ENCODE measurements at places on chromosomes 2 and 18.

DNA sequence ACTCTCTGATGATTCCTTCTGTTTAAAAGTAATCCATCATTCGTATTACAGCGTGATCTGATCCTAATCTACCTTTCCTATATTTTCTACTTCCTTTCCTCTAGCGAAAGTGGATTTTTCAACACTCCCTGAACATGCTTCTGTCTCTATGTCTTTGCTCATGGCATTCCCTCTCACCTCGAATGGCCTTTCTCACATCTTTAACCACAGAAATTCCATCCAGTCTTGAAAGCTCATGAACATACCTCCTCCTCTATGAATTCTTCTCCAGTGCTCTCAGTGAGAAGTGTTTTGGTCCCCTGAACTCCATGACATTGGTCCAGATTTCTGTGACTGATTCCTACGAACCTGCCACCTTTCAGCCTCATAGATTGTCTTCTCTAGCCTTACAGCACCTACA is 323.2 kb downstream of the RAD51AP2 start:
- DNase-seq, result no peak

DNA sequence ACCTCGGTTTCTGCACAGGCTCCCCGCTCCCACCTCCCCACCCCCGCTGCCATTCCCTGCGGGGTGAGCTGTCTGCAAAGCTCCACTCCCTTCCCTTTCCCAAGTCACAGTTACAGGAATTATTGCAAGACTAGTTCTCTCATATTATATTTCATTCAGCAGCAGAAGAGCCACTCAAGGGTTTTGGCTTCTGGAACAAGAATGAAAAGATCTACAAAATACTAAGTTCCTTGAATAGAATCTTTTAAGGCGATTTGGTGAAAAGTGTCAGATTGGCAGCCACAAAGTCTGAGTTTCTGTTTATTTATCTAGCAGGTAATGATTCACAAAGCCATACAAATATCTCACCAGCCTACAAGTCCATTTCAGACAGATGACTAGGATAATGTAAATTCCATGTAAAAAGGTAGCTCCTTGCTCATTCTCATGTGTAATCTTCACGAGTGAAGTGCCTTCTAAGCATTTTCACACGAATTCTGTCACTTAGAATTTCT is 221.9 kb upstream of the RBBP8 start:
- no peak for DNase-seq

DNA sequence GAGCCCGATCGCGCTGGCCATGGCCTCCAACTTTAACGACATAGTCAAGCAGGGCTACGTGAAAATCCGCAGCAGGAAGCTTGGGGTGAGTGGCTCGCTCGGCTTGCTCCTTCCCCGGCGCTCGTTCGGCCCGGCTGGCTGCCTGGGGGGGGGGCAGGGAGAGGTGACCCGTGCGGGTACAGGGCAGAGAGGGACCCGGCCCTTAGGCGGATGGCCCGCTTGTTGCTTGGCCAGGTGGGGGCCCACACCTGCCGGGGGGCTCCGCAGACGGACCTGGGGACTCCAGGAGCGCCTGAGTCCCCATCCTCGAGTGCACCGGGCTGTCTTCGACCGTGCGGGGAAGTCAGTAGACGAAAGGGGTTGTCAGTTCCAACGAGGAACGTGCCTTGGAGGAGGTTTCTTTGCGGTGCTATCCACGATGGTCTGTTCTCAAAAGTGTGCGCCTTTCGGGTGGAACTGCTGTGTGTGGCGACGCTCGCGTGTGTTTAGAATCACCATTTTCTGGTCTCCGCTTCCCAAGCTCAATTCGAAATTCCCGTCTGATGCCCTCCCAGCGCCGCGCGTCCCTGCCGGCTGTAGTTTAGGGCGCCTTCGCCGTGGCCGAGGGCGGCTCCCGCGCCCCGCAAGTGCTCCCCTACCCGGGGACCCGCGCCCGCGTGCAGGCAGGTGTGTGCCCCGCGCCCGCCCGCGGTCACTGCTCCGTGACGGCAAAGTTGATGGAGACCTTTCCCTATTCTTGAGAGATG is 711 bp downstream of the DOK6 start:
- DNase-seq, result peak; percentile 3

GRCh38 chr2:122804494-122804893 is 1049.0 kb downstream of the TSN start:
- DNase-seq, result no peak

DNA sequence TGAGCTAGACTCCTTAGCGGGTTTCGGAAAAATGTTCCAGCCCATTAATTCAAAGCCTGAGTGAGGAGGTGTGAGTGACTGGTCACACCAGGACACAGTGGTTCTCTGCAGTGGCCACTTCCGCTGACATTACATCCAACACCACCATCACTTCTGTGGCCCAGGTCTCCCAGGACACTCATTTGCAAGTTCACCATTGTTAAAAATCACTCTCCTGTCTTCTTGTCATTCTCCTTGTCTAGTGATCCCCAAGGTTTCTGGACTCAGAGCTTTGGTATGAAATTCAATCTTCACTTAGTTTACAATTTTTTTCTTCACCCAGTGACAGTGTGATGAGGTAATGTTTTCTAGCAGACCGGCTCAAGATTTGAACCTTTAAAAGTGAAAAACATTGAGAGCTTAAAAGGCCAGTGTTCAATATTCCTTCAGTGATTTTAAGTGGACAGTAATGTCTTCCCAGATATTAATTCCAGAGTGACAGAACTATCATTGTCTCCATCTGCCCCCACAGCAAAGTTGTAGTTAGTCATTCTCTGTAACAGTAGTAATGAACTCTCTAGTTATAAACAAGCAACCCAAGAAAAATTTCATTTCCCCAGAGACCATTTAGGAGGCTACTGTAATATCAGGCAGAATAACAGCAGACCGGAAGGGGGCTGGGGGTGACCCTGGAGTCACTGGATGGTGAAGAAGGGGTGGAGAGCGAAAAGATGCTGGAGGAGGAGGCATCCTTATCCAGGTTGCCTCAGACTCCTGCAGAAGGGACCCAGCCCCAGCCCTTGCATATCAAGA is 164.9 kb downstream of the GFPT1 start:
- no peak for DNase-seq

DNA sequence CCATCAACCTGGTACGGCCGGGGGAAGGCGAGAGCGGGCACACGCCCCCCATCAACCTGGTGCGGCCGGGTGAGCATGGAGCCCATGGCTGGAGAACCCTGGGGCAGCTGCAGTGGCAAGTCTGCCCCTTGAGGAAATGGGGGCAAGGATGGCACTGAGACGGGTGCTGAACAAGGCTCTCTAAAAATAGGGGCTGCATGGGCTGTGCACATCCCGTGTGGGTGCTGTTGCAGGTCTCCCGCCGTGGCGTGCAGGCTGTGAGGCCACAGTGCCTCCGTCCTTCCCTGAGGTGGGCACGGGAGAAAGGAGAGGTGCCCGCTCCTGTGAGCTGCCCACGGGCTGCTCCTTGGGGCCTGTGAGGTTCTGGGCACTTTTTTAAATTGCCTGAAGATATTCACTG is 99.2 kb downstream of the NFATC1 start:
- DNase-seq, result no peak

DNA sequence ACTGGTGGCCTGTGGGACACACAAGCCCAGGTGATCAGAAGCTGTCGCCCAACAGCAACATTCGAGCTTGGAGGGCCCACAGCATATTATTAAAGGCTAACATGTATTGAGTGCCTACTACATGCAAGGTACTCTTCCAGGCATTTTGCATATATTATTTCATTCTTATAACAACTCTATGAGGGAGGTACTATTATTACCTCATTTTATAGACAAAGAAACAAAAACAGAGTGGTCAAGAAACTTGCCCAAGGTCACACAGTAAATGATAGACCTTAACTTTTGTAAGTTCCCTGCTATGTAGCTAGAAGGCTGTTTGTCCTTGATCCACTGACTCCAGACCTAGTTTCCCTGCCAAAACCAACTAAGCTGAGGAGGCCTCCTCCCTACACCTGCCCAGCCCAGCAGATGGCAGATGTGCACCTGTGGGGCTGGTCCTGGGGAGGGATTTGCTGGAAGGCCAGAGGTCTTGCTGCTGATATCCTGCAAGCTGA is 35.7 kb downstream of the KANSL3 start:
- DNase-seq, result no peak

DNA sequence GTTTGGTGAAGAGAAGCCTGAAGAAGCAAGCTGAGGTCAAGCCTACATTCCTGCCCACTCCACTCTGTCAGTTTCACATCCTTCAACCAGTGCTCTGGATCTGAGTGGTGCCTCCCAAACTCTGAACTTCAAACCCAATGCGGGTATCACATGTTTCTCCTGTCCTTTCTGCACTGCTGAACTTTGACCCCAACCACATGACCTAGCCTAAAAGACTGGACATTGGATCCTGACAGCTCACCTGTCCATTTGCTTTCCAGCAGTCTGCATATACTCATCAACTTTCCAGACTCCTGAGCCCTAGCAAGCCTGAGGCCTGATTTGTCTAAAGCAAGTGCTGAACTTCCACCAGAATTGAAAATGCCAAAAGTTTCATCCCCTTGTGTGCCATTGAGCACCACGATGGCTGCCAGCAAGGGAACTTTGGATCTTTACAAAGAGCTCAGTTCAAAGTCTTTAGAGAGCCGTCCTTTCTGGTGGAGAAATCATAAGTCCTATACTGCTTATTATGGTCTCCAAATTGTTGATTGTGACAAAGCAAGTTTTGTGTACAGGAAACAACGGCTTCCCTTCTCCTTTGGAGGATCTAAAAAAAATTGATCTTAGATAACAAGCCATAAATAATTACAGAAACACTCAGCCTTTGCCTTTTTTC is 37.6 kb upstream of the ITGA6 start:
- no peak for DNase-seq

DNA sequence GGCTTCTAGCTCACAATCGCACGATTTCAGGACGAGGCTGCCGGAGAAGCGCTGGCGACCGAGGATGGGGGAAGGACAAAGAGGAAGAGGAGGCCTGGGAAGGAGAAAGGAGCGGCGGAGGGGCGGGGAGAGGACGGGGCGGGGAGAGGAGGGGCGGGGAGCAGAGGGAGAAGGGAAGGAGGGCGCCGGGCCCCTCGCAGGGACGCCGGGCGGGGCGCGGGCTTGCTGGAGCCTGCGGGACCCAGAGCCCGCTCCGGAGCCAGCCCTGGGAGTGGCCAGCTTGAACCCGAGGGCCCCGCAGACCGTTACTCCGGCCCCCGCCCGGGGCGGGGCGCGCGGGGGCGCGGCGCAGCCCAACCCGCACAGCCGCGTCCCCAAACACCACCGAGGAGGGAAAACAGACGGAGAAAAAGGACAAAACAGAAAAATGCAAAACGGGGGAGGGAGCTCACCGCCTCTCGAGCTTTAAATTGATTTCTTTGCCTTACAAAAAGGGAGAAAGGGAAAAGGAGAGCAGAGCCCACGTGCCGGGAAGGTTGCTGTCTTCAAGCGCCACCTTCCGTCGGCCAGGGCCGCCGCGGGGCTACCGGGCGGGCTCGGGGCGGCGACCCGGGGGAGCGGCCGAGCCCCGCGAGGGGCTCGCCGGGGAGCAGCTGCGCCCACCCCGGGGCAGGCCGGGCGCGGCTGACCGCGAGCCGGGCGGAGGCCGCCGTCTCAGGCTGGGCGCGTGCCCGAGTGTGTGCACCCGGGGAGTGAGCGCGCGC is 781 bp upstream of the SOX11 start:
- no peak for DNase-seq

- no peak for DNase-seq
Measured at GRCh38 chr2:197426723-197427603, 7.9 kb downstream of the SF3B1 start.

GRCh38 chr2:99850084-99850710 is 292.2 kb downstream of the AFF3 start:
- no peak for DNase-seq

DNA sequence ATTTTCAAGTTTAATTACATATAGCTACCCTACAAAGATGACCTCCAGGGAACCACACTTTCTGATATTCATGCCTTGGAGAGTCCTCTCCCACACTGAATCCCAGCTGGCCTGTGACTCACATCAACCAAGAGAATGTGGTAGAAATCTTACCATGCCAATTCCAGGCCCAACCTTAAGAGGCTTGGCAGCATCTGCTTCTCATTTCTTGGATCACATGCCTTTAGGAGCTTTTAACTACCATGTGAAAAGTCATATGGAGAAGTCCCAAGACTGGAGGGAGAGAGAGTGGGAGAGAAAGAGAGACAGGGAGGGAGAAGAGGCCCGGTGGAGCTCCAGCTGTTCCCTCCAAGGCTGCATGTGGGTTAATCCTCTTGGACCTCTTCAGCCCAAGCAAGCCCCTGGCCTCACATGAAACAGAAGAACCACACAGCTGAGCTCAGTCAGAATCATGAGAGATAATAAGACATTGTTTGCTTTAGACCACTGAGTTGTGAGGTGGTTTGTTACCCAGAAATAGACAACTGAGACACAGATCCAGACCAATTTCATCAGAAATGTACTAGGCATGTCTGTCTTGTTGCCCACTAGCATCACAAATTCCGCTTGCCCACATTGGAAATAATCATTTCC is 190.7 kb downstream of the MTCL1 start:
- no peak for DNase-seq

GRCh38 chr2:217588266-217588665 is 414.5 kb downstream of the TNS1 start:
- no peak for DNase-seq

DNA sequence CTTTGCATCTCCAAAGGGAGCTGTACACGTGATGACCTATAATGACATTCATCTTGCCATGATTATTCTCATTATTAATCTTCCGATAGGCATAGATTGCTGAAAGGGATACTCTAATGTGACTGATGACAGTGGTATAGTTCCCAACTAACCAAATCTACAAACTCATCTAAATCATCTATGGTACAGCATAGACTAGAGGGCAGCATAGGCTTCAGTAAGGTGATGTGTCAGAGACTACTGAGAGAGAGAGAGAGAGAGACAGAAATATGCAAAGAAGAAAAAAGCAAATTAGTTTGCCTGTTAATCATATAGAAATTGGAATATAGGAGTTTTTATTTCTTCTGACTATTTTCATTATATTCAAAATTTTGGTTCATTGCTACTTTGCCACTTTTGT is 89.3 kb downstream of the CSRNP3 start:
- DNase-seq, result no peak

GRCh38 chr18:41873730-41874129 is 81.3 kb upstream of the PIK3C3 start:
- no peak for DNase-seq

All from nucleus accumbens (tissue), 56 donors.